ENCODE measurements at places on chromosomes 5 and 9.

GRCh38 chr9:136342181-136343120, 15.1 kb downstream of the GPSM1 start:
- peak; percentile 23 for DNase-seq

- DNase-seq: no peak
Measured at GRCh38 chr5:23013395-23013998, 160.4 kb upstream of the CDH12 start.

GRCh38 chr9:73081979-73082657, 69.5 kb upstream of the ANXA1 start:
- no peak for DNase-seq

DNA sequence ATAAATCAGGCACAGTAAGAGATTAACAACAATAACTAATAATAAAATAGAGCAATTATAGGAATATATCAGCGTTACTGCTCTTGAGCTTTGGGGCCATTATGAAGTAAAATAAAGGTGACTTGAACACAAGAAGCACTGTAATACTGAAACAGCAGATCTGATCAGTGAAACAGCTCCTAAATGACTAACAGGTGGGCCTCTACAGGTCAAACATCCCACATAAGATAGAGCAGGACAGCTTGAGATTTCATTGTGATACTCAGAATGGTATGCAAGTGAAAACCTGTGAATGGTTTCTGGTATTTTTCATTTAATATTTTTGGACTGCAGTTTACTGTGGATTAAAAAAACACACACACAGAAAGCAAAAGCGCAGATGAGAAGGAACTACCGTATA, 24.0 kb upstream of the MAP3K1 start:
- no peak for DNase-seq

- no peak for DNase-seq
Measured at GRCh38 chr5:115160975-115161475, 8.7 kb downstream of the TRIM36 start.

- DNase-seq: peak; percentile 49
Measured at GRCh38 chr5:76715736-76716455, at the start of gene F2R. TSS of gene F2R (plus strand) at chr5:76716126. CDS start at chr5:76716308, 182 bp downstream.

DNA sequence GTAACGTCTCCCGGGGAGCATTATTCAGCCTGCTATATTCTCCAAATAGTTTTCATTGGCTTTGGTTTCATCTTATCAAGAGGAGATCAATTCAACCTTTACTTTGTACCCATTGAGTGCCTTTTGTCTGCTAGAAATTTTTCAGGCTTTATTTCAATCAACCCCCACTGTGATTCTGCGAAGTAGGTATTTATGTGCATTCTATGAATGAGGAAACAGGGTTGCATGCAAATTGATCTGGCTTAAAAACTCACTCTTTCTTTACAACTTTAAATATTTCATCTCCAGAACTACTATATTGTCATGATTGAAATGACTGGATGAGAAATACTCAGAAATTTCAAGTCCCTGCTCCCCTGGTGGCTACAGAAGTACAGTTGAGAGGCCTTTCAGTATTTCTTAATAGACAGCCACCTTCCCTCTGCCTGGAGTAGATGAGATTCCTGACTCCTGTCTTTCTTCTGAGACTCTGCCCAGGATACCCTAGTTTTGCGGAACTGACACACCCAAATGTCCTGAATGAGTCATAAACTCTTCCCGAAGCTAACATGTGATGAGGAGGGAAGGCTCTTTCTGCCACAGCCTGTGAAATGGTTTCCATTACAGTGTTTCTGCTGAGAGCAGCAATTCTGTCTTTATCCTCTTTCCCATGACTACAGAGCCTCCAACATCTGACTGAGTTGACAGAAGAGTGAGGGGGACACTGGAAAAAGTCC, 52.6 kb upstream of the TNC start:
- DNase-seq: no peak

Data from activated T-helper 1 cell treated with Interleukin-2 at 50 U/mL for 16 hours (primary cell).